KBM-7 (cell line): ENCODE measurements at places on chromosomes 7 and 10.
A peak's percentile ranks its signal among the peaks of the same experiment; 100 is the strongest.

DNA sequence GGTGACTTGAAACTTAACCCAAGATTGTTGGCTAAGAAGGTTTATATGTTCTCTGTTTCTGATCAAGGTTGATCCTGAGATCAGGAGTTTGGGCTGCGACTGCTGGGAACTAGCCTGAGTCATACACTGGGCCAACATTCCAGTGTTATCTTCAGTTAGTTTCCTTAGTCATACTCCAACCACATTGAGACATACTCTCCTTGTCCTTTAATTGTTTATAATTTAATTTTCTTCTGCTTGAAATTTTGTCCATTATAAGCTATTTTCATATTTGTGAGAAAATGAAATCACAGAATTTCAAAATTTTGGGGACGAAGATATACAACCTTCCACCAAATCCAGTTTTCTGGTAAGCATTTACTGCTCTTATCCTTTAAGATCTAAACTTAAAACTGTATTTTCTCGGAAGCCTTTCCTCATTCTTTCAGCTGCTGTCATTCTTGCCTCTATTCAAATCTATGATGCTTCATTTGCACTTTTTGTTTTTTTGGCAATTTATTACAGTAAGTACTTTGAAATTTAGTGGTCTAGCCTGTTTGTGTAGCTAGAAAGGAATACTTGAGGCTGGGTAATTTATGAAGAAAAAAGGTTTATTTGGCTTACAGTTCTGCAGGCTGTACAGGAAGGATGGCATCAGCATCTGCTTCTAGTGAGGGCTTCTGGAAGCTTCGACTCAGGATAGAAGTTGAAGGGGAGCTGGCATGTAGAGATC lies 63.4 kb upstream of the POT1 start:
- DNase-seq, result no peak

DNA sequence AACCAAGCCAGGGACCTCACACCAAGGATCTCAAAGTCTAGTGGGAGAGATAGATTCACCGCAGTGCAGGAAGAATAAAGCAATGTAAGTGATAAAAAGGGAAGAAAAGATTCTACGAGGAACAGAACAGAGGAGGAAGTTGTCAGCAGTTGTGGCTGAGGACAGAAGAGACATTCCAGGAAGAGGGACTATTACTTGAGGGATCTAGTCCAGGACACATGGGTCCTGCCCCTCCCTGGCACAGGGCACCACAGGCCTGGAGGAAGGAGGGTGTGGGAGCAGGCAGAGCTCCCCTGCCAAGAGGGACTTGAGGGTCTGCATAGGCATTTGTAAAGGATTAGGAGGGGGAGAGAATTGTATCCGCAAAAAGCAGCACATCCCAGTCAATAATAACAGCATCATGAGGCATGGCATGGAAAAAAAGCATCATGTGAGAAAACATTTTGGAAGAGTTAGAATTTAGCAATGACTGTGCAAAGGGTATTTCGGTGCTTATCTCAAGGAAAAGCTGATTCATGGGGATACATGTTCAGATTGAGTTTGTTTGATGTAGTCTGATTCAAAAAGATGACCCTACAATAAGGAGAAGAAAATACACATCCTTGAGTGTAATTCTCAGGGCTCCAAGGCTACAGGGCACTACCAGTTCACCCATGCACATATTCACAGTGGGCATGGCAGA lies 12.7 kb downstream of the C10orf71 start:
- DNase-seq, result peak; percentile 33

DNA sequence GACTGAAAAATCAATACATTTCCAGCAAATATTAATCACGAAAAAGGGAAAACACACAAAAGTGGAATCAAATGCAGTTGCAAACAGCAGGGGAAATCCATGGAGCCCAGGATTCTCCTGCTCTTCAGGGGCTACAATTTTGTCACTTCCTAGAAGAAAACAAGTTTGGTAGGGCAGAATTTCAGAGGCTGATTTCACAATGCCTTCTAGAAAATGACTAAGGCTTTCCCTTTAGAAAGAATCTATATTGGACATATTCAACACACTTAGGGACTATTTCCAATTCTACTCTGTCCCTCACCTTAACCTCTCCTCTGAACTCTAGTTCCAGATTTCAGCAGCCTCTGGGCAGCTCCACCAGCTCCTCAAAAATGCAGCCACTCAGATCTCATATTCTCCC lies 111.3 kb downstream of the HECTD2 start:
- no peak for DNase-seq

DNA sequence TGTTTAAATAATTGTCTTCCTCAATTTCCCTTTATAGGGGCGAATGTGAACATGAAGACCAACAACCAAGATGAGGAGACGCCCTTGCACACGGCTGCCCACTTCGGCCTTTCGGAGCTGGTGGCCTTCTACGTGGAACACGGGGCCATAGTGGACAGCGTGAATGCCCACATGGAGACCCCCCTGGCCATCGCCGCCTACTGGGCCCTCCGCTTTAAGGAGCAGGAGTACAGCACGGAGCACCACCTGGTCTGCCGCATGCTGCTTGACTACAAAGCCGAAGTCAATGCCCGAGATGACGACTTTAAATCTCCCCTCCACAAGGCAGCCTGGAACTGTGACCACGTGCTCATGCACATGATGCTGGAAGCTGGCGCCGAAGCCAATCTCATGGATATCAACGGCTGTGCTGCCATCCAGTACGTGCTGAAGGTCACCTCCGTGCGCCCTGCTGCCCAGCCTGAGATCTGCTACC lies 42.1 kb downstream of the ASB4 start:
- DNase-seq, result no peak

DNA sequence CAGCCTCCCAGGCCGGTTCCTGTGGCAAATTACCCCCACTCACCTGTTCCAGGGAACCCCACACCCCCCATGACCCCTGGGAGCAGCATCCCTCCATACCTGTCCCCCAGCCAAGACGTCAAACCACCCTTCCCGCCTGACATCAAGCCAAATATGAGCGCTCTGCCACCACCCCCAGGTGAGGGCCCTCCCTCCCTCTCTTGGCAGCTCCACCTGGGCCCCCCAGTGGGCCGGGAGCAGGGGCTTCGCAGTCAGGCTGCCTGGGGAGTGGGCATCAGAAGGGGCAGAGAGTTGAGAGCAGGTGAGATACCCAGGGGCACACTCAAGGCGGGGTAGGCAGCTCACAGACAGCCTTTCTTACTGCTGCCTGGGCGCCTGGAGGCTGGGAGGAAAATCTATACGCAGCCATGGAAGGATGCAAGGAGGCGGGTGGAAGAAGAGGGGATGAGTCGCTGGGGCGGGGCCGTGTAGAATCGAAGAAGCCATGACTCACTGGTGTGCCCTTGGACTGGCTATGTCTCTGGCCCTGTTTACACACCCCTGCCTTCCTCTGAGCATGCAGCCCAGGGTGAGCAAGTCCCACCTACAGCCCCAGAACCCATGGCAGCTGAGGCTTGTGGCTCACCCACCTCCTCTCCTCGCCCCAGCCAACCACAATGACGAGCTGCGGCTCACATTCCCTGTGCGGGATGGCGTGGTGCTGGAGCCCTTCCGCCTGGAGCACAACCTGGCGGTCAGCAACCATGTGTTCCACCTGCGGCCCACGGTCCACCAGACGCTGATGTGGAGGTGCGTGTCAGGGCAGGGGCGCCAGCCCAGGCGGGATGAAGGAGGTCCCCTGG lies 48.6 kb upstream of the PPIF start:
- no peak for DNase-seq

DNA sequence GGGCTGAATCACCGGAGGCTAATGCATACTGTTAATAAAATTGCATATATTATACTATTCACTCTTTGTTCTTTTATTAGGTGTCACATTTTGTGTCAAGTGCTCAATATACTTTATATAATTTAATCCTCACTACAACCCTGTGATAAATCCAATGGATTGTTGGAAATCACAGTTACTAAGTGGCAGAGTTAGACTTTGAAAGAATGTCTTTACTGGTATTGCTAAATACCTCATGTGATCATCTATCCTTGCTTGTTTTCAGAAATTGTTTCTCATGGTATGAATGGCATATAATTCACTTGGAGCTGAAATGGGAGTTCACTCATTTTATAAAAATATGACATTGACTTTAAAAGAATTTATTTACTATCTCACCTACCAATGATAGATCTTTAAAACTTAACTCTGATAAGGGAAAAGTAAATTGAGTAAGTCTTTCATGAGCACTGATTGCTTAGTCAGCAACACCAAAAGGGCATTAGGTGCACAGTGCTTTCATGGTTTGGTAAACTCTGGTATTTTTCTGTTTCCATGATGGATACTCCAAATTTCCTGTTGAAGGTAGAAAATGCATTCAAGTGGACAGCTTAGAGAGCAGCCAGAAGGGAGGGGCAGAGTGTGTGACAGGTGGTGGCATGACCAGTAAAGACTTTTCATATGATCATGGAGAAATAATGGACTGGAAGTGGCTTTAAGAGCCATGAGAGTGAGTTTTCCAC lies 22.6 kb downstream of the ENKUR start:
- DNase-seq, result no peak

DNA sequence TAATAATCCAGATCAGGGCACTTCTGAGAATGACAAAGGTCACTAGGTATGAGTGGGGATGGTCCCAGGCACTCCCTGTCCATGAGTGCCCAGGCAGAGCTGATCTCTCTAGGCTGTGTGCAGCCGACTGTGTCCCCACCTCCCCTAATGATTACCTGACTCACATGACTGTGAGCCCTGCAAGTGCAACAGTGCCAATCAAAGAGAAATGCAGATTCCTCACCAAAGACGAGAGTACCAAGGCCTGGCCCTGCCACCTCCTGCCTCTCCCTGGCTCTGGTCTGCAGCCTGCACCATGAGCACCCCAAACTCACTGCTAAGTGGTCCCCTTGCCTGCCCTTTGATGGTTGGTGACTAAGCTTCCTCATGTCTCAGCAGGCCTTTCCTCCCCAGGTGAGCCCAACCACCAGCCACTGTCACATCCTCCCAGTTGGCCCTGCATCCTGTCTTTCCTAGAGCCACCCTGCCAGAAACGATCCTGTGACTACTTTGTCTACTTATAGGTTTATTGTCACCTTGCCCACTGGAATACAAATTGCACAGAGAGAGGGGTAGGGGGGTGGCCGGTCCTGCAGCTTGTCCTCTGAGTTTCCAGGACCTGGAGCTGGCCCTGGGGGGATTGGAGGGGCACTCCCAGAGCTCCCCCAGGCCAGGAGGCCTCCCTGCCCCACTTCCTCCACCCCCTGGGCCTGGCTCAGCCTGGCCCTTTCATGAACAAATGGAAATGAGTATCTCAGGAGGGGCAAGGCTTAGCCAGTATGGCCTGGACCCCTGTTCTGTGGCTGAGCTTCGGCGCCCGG lies 22.4 kb upstream of the GDF10 start:
- no peak for DNase-seq

DNA sequence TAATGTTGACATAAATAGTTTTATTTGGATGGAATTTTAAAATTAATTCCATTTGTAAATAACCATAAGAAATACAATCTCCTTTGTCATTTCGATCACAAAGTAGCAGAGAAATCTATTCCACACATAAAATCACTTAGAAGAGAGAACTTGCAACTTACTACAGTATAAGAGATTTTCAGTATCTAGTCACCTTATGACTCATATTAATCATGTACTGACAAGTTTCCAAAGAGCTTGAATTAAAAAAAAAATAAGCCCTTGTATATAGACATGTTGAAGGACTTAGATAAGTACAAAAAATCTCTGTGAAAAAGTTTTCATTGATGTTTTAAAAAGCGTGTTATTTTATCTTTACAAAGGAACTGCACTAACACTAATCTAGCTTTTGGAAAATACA lies 207.1 kb upstream of the ETV1 start:
- no peak for DNase-seq

DNA sequence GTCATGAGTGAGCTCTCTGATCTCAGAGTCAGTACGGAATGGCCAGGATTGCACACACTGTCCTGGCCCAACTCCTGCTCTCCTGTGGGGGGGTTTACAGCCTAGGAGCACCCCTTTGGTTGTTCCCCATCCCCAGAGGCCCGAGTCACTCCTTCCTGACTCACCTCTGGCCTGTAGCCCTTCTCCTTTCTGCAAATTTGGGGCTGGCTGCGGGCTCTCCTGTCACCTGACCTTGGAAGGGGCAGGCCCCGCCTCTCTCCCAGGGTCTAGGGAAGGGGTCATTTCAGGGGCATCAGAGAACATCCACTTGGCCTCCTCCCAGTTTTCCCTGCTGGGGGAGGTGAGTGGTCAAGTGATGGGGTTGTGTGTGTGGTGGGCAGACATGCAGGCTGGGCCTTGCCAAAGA lies 1.7 kb downstream of the NYAP1 start:
- no peak for DNase-seq

- DNase-seq, result no peak
Observed at GRCh38 chr7:95861041-95861440, 88.7 kb downstream of the DYNC1I1 start.

GRCh38 chr7:33750177-33750576 lies 155.2 kb upstream of the BMPER start:
- DNase-seq, result no peak

GRCh38 chr7:120467676-120468075 lies 194.7 kb downstream of the KCND2 start:
- no peak for DNase-seq

- DNase-seq, result no peak
Observed at GRCh38 chr10:11553773-11554381, 57.6 kb downstream of the USP6NL start.

GRCh38 chr7:102119213-102119651 lies 167.4 kb upstream of the SH2B2 start:
- DNase-seq, result no peak

DNA sequence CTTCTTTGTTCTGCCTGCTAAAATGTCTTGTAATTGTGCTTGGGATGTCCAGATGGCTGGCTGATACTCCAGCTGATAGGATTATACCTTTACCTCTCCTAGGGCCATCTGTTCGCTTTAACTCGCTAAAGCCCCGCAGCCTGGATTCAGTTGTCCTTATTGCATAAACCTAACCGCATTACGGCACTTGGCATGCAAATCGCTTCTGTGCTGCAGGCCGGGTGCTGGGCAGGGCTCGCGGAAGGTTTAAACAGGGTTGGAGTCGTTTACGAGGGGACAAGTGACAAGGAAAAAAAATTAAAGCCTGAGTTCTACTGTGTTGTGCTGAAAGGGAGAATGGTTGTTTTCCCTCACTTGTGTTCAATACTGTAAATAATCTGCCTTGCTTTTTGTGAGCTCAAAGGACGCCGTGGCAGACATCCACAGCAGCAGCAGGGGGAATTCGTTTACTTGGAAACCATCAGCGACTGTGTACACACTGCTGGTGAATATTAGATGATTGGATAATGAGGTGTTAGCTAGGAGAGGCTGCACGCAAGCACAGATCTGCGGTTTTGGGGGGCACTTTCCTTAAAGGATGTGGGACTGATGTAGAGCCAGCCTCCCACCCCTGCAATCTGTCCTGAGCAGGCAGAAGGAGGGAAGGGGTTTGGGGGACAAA lies 93.0 kb downstream of the EBF3 start:
- no peak for DNase-seq
